ENCODE measurements at places on chromosomes 4 and X.

DNA sequence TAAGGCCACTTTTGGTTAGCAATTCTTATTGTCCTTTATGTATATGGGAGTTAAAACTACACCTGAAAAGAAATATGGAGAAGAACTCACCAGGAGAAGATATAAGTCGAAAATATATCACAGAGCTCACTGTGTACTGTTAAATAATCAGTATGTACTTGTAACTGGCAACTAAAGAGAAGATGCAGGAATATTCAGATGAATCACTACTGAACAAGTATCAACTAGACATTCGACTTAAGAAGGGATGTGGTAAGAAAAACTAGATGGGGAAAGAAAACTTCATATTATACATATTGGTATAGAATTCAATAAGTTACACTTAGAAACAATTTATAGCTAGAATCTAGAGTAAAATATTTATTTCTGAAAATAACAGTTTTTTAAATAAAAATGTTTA, 230.0 kb downstream of the CAMK2D start:
- peak; percentile 94 for DNase-seq

- DNase-seq, result no peak
These were observed 13.4 kb downstream of the LEF1 start for GRCh38 chr4:108155373-108155772.

DNA sequence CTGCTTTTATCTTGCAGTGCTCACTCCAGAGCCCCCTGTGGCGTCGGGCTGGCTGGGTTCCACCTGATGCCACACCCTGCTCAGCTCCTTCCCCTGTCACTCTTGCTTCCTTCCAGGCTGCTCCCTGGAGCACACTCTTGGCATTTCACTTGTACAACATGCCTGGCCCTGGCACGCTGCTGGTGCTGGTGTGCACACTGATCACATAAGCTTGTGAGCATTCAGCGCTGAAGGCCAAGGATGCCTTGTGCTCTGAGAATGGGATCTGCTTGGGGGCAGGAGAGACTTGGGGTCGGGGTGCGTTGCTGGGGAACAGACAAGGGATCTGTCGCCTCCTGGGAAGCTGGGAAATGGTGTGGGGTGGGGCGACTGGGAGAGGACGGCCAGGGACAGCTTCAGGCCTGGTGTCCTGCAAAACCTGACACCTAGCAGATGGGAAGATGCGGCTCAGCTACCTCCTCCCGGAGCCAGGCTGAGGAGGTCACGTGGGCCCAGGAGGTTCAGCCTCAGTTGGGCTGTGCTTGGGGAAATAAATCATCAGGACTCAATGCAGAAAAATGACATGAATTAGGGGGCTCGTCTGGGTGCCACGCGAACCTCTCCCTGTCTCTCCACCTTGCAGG, 108.5 kb downstream of the PHKA2 start:
- no peak for DNase-seq

GRCh38 chrX:19548279-19548678, 33.0 kb upstream of the MAP3K15 start:
- DNase-seq, result no peak

- DNase-seq, result peak; percentile 29
These were observed 14.5 kb upstream of the PRRG3 start for GRCh38 chrX:151680805-151681204.

- DNase-seq, result peak; percentile 0
These were observed 953.6 kb upstream of the AGA start for GRCh38 chr4:178395798-178396197.

DNA sequence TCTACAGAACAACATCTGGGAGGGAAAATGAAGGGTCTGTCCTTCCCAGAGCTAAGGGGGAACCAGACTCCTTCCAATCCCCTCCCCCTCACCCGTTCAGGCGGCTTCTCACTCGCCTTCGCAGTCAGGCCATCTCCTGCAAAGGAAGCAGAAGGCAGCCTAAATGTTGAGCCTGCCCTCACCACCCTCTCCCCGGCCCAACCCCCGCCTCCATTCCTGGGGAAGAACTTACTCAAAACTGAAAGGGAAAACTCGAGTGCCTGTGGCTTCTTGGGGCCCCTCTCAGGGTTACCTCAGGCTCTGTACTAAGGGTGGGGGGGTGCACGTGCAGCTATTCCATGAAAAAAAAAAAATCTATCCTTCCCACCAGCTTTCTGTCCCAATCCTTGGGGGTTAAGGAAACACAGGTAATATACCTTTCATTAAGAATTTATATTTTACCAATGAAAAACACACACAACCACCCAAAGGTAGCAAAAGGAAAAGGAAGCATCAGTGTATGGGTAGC, 2.4 kb downstream of the ZMYM3 start:
- DNase-seq, result no peak

DNA sequence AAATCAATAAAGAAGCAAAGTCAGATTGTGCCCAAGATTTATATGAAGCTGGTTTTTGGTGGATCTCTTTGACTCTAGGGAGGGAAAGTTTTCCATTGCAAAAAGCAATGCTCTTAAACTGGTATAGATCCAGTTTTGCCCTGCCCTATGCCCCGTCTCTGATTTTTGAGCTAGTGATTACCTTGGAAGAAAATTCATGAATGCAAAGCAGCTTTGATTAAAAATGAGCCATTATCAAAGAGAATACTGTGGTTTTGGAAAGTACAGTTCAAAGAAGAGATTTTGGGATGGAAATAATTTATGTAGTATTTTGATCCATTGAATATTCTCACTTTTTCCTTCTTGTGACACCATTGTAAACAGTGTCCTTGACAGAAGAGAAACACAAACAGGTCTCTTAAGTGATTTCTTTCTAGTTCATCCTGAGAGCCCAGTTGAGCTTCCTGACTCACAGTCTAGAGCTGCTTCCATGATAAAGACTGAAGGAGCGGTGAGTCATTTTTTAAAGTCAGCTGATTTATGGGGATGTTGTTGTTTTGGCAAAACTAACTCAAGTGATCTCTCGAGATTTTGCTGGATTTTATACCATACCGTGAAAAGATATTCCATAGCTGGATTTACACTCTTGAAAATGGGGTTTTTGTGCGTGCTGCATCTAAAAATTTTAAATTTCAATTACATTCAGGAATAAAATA, 76.7 kb downstream of the AFF1 start:
- peak; percentile 94 for DNase-seq

- no peak for DNase-seq
These were observed 4.2 kb upstream of the NOCT start for GRCh38 chr4:139011225-139011950.

DNA sequence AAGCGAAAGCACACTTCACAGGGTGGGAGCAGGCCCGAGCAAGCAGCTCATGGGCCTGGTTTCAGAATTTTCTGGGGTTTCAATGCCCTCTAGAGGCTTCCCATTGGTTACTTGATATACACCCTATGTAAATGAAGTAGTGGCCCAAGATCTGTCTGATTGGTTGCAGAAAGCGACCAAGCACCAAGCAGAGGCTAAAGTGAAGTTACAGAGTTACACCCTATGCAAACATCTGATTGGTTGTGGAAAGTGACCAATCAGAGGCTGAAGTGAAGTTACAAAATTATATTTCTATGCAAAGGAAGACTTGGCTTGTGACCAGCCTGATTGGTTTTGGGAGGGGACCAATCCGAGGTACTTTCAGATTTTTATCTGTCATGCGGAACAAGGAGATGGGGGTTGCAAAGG, 8.2 kb downstream of the FHIP1A start:
- peak; percentile 80 for DNase-seq

DNA sequence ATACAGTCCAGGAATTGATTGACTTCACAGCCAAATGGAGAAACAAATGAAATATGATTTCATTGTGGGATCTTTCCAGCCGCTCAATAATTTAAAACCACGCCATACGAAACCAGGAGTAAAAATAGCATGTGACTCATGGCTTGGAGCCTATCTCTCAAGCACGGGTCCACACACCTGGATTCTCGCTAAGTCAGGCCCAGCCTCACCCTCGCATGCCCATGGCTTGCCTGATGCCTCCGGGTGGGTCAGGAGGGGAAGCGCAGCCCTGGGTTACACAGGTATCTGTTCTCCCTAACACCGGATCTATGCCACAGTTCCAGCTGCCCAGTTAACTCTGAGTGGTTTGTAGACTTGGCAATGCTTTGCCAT, 5.6 kb upstream of the ABLIM2 start:
- DNase-seq, result peak; percentile 65

- peak; percentile 18 for DNase-seq
These were observed 204.7 kb upstream of the S100G start for GRCh38 chrX:16445166-16445752.

DNA sequence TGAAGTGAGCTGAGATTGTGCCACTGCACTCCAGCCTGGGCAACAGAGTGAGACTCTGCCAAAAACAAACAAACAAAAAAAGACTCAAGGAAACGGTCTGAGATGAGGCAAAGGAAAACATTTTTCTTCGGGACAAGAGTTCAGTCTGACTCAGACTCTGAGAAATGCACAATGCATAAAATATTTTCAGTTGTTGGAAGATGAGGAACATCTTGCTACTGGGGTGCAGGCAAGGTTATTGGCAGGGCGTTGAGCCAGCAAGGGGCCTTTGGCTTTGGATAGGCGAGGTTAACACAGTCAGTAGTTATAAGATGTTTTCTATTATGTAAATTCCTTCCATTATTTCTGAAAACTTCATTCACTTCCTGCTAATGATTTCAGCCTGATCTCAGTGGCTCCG, 96.1 kb upstream of the VCX start:
- peak; percentile 1 for DNase-seq

DNA sequence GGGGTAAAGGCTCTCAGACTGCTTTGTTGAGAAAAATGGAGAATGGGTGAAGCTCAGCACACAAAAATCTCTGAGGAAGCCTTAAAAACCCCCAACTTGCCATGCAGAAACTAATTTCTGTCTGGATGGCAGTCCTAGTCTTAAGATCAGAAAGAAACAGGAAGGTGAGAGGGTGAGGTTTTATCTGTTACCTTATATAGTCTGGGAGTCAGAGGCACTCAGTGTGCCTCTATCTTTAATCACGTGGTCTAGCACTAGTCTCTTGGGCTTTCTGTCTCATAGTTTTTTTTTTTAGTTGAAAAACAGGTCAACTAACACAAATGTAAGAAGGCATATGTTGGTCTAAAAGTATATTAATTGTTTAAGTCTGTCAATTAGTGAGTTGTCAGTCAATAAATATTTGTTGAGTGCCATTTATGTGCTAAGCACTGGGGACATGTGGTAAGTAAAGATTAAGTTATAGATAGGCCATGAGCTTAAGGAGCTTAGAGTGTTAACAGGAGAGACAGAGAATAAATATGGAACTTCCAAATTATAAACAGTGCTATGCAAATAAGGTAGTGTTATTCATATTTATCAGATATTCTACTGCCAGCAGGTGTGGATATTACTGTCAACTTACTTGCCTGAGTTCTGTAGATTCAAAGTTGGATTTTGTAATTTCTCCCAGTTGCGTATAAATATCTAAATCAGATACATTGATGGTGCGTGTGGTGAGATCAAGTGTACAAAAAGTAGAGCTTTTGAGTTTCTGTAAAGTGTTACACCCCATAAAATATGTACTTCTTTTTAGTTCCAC, 7.0 kb downstream of the CYBB start:
- DNase-seq, result no peak

GRCh38 chr4:36178484-36178883, 65.8 kb downstream of the ARAP2 start:
- DNase-seq, result no peak

DNA sequence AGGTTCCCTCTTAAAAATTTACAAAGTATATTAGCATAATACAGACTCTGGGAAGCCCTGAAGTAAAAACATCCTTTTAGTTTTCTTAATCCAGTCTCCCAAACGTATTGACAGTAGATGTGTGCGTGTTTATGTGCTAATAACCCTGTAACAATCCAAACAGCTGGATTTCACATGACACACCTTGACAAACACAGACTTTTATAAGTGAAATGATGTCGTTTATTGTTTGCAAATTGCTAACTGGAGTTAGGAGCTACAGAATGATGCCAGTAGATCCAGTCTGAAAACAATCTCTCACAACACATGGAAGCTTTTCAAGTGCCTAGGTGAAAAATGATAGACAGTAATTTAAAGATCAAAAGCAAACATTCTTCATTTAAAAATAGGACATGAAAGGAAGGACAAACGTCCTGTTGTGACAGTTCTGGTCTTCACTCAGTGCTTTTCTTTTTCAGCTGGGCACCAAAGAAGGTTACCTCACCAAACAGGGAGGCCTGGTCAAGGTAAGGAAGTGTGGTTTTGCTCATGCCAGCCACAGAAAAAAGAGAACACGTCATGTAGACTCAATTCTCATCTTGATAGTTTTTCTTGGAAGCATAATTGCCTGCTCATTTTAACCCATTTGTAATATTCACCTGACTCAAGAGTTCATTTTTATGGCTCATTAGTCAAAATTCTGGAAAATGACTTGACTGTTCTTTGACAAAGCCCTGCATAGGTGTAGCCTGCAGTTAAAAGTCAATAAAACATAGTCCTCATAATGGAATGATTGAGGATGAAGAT, 32.9 kb downstream of the LAMTOR3 start:
- no peak for DNase-seq

DNA sequence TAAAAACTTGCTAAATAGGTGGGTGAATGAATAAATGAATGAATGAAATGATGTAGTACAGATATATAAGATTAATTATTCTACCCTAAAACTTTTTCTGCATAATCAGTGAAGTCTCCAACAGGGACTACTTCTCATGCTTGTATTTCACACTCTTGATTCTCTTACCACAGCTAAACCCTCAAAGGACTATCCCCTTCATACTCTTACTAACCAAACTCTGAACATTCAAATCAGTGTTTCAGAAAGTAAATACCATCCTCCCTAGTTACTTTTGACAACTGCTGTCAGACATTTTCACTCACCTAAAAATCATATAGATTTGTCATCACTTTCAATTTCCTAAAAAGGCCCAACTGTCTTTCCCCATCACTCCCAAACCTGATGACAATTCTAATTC, 234.3 kb upstream of the HHIP start:
- no peak for DNase-seq

- no peak for DNase-seq
These were observed 224.7 kb downstream of the MID1 start for GRCh38 chrX:10395643-10396042.

GRCh38 chr4:121554382-121554781, 142.4 kb downstream of the ANXA5 start:
- no peak for DNase-seq

- DNase-seq, result no peak
These were observed 44.7 kb upstream of the DCK start for GRCh38 chr4:70948665-70949260.

GRCh38 chrX:94492541-94492940, 818.5 kb downstream of the FAM133A start:
- no peak for DNase-seq
